ENCODE measurements at places on chromosomes 7 and 10.

- DNase-seq, result no peak
These were observed 28.3 kb downstream of the NCAPG2 start for GRCh38 chr7:158676171-158676840.

GRCh38 chr7:151296202-151296992 lies 45.2 kb upstream of the NUB1 start:
- DNase-seq, result no peak

DNA sequence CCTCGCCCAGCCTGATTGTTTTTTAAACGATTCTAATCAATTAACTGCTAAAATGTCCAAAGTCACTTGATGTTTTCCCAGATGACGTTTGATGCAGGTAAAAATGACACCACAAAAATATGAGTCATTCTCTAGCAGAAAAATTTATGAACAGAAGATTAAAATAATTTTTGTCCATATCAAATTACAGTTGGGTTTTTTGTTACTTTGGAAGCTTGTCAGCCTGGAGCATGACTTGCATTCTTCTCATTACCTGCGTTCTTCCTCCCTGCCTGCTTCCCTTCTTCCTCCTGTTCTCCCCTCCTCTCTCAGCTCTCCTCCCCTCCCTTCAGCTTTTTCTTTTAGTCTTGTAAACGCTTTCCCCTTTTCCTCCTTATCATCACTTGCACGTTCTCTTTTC lies 18.7 kb downstream of the IL15RA start:
- DNase-seq, result no peak

DNA sequence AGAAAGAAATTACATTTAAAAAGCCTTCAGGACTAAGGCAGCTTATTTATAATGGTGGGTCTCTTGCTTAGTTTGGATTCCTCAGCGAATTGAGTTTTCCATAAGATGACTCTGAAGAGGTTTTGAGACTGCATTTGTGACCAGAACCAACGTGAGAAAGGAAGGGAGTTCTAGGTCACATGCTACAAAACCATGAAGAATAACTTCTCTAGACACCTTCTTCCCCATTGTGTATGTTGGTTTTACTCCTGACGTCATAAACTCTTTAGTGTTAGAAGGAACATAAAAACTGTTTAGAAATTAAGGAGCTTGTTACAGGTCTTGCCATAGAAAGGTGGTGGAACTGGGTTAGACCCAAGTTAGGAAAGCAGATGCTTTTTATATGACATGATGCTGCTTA lies 11.1 kb downstream of the PTPN12 start:
- no peak for DNase-seq

DNA sequence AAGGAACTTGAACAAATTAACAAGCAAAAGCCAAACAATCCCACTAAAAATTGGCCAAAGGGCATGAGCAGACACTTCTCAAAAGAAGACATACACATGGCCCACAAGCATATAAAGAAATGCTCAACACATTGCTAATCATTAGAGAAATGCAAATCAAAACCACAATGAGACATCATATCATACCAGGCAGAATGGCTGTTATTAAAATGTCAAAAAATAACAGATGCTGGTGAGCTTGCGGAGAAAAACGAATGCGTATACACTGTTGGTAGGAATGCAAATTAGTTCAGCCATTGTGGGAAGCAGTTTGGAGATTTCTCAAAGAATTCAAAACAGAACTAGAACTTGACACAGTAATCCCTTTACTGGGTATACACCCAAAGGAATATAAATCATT lies 311.7 kb upstream of the HPS1 start:
- no peak for DNase-seq
